ENCODE measurements at places on chromosomes 5 and 9. TPM values are rescaled to one million over a fixed set of nuclear protein-coding genes. Genes with fewer than 3 reads are reported as not detected.

The CSF1R gene
- 0.09 TPM for total RNA-seq

The OGN gene
- total RNA-seq = not detected

The HMHB1 gene
- total RNA-seq = not detected

The FOXE1 gene
- total RNA-seq = 1.1 TPM

The UHRF2 gene
- 34.3 TPM for total RNA-seq

The CTXN3 gene
- total RNA-seq = not detected

The DMGDH gene
- total RNA-seq = not detected

The PTGS1 gene
- total RNA-seq = 4.2 TPM

The WNK2 gene
- total RNA-seq = 0.23 TPM

The BTNL3 gene
- not detected for total RNA-seq

The EQTN gene
- 0.78 TPM for total RNA-seq

The LEAP2 gene
- 0.49 TPM for total RNA-seq

The TXNDC15 gene
- 26.0 TPM for total RNA-seq

The GOLGA1 gene
- 8.9 TPM for total RNA-seq

The ST8SIA4 gene
- total RNA-seq = 0.05 TPM

The OR2Y1 gene
- total RNA-seq = not detected

The GFI1B gene
- total RNA-seq = not detected

The SAPCD2 gene
- 31.6 TPM for total RNA-seq

The MARVELD2 gene
- total RNA-seq = 26.1 TPM

The ISOC1 gene
- total RNA-seq = 23.9 TPM

The ZNF366 gene
- not detected for total RNA-seq

The ALDH1A1 gene
- total RNA-seq = 3.1 TPM

The CCDC192 gene
- total RNA-seq = not detected

The PRRT1B gene
- not detected for total RNA-seq

The SHISAL2B gene
- not detected for total RNA-seq

The CARD6 gene
- 6.5 TPM for total RNA-seq

The UGT3A2 gene
- total RNA-seq = not detected

The PCDH1 gene
- total RNA-seq = 60.9 TPM

The GRIA1 gene
- not detected for total RNA-seq

The DAB2IP gene
- total RNA-seq = 40.0 TPM

The FAM169A gene
- total RNA-seq = 14.0 TPM

The GGTA1 gene
- total RNA-seq = 0.14 TPM

The SPINK4 gene
- not detected for total RNA-seq

The TRIM41 gene
- total RNA-seq = 11.6 TPM

The CNTLN gene
- 5.0 TPM for total RNA-seq

The TMEM174 gene
- not detected for total RNA-seq

The CYLC2 gene
- not detected for total RNA-seq

The FANCC gene
- 2.6 TPM for total RNA-seq

The LAMC3 gene
- total RNA-seq = 0.07 TPM

The FAM200C gene
- 2.8 TPM for total RNA-seq

The EPB41L4A gene
- 4.7 TPM for total RNA-seq

The CARD9 gene
- under 0.01 TPM for total RNA-seq

The C9orf50 gene
- not detected for total RNA-seq

The IL3 gene
- not detected for total RNA-seq

The CXCL14 gene
- total RNA-seq = 8.5 TPM

The ZCCHC9 gene
- total RNA-seq = 18.1 TPM

The TMEM252 gene
- total RNA-seq = not detected

The PCDHGC3 gene
- total RNA-seq = 21.0 TPM

The CER1 gene
- not detected for total RNA-seq

The POLR3G gene
- total RNA-seq = 26.1 TPM

The IL4 gene
- total RNA-seq = not detected

Data from airway epithelial cell (primary cell).